ENCODE measurements at places on chromosomes 2 and 18. TPM values are rescaled to one million over a fixed set of nuclear protein-coding genes. Genes with fewer than 3 reads are reported as not detected.

Gene PSMG2
- 67.7 TPM for total RNA-seq

DNA sequence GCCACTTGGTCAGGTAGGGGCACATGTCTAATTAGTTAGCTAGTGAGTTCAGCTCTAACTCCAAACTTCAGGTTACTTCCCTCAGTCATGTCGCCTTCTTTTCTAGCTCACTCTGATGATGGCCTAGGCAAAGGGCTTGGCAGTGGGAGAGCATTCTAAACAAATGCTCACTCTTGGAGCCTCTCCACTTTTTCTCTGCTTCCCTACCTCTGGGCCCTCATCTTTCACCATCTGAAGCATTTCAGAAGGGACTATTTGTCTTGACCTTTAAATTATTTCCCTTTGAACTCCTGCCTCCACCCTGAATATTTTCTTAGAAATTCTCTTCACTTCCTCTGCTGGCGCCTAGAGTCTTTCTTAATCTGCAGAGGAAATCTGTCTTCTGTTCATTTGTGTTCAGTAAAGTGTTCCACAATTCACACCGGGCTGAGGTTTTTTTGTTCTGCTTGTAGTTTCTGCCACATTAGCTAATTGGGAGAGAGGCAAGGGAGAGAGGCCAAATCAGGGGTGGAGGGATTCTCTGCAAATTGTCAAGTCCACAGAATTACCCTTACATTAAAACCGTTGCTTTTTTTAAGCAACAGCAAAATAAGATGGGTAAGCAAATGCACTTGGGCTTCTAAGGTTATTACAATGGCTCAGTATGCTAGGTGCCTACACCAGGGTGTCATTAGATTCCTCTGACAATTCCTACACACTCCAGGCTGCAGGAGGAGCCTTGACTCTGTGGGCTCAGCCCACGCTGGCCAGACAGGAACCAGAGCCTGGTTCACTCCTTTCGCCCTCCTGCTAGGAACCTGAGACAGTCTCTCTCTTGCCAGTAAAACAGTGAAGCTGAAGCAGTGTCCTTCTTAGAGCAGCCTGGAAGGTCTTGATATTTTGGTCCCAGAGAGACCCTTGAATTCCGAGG is 5.5 kb downstream of the MSGN1 start:
- DNase-seq, result no peak

DNA sequence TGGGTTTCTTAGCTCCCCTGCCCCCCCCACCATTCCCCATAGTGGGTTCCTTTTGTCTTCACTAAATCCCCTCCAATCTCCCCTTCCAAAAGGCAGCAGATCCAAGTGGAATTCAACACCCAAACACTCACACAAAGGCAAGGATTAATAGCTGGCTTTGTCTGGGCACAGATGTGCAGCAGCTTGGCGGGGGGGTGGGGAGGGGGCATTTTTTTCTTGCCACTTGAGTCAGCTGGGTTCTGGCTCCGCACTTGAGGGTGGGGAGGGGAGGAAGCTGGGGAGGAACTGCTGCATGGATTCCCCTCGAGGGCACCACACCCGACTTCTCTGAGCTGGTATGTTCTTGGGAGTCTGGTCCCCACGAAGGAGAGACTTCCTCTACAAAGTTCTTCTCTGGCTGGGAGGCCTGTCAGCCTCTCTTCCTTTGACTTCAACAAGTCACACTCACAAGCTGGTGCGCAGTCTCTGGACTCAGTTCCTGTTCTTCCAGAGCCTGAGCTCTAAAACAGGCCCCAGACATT is 36.0 kb downstream of the SERTAD2 start:
- DNase-seq, result no peak

- no peak for DNase-seq
These were observed 104.4 kb upstream of the TWIST2 start for GRCh38 chr2:238743243-238744065.

DNA sequence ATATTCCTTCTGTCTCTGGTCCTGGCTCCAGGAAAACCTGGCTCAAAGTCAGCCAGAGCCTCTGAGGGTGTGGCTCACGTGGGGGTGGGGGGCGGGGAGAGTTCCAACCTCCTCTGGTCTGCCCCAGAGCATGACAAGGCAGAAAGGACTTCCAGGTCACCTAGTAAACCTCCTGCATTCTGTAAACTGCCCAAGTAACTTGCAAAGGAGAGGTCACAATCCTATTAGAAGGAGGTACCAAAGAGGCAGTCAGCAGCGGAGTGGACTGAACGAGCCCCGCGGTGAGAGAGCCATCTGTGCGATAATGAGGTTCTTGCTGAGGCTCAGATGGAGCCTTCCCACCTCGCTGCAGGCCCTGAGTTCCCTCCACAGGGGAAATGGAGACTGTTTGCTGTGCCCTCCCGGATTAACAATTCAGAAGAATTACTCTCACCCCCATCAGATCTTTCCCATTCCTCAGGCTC is 58.9 kb upstream of the GATA6 start:
- DNase-seq, result no peak

GRCh38 chr2:27809761-27810241 is 38.3 kb downstream of the MRPL33 start:
- DNase-seq, result no peak

GRCh38 chr2:69642709-69643601 is 584 bp downstream of the AAK1 start:
- no peak for DNase-seq
